Fibroblast of skin of scalp (primary cell): ENCODE measurements at places on chromosomes 4 and X.

DNA sequence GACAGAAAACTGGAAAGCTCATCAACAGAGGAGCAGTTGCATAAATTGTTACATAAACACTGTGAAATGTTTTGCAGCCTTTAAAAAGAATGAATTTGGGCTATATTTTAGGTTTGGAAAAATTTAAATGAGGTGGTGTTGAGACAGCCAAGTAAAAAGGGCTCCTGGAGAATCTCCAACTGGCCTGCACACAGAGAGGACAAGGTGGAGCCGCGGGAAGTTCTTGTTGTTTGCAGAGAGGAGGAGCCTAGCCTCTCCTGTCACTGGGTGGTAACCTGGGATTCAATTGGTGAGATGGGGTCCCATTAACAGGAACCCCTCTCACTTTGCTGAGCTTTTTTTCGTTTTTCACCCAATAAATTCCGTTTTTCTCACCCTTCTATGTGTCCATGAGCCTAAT lies 13.4 kb downstream of the GIMD1 start:
- no peak for DNase-seq

GRCh38 chr4:27100713-27101112 lies 240.1 kb downstream of the STIM2 start:
- no peak for DNase-seq

DNA sequence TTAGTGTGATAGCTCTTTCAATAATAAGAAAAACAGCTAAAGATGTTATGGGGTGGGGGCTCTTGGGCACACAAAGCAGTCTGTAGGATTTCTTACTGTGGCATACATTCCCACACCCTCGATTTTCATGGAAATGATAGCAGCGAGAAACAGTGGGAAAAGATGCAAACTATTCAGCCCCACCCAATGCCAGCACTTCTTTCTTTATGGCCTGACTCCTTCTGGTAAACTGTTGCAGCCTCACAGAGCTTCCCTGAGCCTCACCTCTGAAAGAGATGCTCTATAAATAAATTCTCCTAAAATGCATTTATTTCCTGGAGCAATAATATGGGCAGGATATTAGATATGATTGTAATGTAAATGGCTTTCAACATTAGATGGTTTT lies 910 bp downstream of the ANK2 start:
- no peak for DNase-seq

GRCh38 chr4:110310795-110311194 lies 112.4 kb upstream of the ELOVL6 start:
- DNase-seq, result no peak

- DNase-seq, result no peak
These were observed 3.9 kb upstream of the CHRNA9 start for GRCh38 chr4:40331101-40331745.
